ENCODE measurements at places on chromosomes 11 and 22.

- DNase-seq, result no peak
These were observed 44.1 kb upstream of the CCDC90B start for GRCh38 chr11:83330303-83330702.

DNA sequence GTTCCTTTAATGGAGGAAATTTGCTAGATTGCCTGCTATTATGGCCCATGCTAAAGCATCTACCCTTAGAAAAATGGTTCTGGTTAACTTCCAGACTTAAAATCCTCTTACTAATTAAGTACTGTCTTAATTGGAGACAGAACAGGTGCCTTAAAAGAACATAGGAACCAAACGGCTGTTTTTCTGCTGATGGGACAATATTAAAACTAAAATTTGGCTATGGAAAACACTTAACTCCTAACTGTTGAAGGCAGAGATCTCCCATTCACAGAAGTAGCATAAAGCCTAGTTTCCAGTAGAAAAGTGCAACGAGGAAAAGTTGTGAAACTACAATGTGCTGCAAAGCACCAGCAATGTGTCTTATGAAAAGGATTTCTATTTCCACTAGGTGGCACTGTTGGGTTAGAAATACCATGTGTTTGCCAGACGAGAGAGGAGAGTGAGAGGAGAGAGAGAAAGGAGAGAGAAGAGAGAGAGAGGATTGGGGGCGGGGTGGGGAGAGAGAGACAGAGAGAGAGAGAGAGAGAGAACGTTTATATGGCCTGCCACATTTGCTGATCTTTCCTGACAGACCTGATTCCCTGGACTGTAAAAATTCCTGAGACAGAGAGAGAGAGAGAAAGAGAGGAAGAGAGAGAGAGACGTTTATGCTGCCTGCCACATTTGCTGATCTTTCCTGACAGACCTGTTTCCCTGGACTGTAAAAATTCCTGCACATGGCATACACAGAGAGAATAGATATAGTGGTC, 51.5 kb downstream of the FAM181B start:
- no peak for DNase-seq

DNA sequence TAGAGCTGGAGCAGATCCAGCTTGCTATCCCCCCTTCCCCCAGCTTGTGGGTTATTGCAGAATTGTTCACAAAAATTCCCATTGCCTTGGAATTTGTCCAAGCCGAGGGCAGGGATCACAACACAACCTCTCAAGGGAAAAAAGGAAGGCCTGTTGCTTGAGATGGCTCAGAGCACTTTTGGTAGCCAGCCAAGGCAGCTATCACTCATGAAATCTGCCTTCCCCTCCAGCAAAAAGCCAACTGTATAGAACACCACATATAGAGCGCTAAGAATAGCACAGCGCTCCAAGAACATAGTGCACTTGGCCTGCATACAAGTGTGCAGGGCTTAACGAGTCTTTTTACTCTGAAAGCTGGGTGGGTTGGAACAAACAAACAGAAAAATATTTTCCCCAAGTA, 46.2 kb downstream of the FAM83F start:
- peak; percentile 89 for DNase-seq

- no peak for DNase-seq
These were observed 8.7 kb downstream of the CD3E start for GRCh38 chr11:118313242-118313641.

- DNase-seq, result no peak
These were observed 30.9 kb downstream of the USP35 start for GRCh38 chr11:78219493-78220217.

GRCh38 chr22:25219948-25220442, 556 bp downstream of the CRYBB2 start:
- no peak for DNase-seq

DNA sequence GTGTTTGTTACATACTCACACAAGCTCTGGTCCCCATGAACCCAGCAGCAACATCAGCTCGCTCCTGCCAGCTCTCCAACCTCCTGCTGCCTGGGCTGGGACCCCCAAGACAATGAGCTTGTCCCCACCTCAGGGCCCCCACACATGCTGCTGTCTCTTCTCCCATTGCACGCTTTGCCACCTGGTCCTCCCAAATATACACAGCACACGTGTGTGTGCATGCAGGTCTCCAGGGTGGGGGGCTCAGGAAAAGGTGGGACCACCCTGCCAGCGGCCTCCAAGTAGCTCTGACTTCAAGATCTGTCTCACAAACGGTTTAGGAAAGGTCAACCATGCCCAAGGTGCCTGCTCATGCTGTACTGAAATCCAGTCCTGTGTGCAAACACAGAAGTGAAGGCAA, 68.1 kb upstream of the CCND1 start:
- no peak for DNase-seq

DNA sequence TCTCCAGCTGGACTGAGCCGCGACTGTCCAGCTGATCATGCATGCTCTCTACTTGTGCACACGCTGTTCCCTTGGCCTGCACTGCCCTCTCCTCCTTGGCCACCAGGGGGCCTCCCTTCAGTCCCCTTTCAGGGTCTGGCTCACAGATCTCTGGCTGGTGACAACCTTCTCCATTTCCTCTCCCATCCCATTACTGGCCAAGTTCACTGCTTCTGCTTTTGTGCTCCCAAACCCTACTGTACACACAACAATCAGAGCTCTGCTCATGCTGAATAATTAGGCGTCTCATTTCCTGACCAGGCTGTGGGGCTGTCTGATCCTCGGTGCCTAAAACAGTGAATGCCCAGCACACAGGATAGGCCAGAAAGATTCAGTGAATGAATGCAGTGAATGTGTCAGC, 224.0 kb upstream of the NARS2 start:
- peak; percentile 69 for DNase-seq

- no peak for DNase-seq
These were observed 424.4 kb upstream of the CCDC179 start for GRCh38 chr11:23284631-23285030.

GRCh38 chr11:73267906-73268540, 4.1 kb upstream of the P2RY6 start:
- no peak for DNase-seq

- DNase-seq, result peak; percentile 73
These were observed 11.9 kb downstream of the CHRM1 start for GRCh38 chr11:62909107-62909894.

- DNase-seq, result no peak
These were observed 46.5 kb upstream of the SOX6 start for GRCh38 chr11:16402654-16403447.

- no peak for DNase-seq
These were observed 106.5 kb upstream of the CSNK2A3 start for GRCh38 chr11:11459578-11459977.

- no peak for DNase-seq
These were observed 346.3 kb downstream of the CTTN start for GRCh38 chr11:70744396-70745185.

DNA sequence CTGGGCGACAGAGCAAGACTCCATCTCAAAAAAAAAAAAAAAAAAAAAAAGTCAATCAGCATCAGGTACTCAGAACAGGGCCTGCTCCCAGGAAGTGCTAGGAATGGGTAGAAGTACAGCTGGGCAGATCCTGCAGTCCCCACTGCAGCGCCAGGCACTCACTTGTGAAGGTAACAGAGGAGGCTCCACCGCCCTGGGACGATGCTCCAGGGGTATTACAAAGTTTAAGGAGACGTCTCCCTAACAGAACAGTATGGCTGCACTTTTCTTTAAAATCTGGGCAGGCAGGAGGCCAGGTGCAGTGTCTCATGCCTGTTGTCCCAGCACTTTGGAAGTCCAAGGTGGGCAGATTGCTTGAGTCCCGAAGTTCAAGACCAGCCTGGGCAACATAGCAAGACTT, 1449.0 kb downstream of the BRD1 start:
- no peak for DNase-seq

Data from left hindlimb (tissue), 1 donor.